ENCODE measurements at places on chromosomes 6 and 20.

DNA sequence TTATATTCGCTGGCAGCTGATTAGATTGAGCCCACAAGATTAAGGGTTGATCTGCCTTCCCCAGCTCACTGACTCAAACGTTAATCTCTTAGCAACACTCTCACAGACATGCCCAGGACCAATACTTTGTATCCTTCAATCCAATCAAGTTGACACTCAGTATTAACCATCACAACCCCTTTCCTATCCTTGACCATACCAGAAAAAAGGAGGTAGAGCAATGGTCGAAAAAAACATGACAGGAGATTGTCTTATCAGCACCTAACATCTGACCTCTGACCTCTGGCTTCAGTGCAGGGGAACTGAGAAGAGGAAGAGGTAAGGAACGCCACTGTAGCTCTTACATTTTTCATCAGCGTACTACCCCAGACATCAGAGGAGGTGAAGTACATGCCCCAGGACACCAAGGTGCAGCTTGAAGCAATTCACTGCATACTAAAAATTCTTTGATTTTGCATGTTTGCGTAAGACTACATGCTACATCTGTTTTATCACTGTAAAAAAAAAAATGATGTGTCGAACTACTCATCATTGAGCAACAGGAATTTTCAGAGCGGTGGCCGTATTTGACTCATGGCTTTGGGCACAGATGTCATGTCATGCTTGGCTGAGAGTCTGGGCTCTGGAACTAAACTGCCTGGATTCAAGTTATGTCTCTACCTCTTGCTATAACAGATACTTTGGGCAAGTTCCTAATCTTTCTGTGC is 188.0 kb upstream of the TAB2 start:
- no peak for DNase-seq

DNA sequence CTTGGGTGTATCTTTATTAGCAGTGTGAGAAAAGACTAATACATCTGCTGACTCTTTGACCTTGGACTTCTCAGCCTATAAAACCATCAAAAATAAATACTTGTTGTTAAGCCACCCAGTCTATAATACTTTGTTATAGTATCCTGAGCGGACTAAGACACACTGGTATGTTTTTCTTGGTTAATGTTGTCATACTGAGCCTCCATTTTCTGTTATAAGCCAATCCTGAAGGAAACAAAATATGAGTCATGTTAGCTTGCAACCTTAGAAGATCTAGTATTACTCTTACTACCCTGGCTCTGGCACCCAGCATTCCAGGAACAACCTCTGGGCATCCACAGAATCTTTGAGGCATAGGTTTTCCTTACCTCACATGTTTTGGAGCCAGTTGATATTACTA is 307.2 kb downstream of the FRK start:
- DNase-seq: no peak

- no peak for DNase-seq
Measured at GRCh38 chr6:46104209-46104608, 25.6 kb upstream of the ENPP4 start.

DNA sequence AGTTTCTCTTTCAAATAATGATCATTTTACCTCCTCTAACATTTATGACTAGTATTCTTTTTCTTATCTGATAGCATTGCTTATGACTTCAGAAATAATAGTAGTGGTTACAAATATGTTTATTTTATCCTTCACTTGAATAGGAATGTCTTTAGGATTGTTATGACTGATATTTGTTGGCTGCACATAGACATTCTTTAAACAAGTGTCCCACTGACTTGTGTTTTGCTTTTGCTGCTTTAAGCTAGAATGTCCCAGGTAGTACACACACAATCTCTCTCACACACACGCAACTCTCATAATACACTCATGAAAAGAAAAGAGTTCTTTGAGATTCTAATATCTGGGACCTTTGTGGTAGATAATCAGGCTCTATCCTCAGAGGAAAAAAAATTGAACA is 21.6 kb downstream of the KIAA1586 start:
- DNase-seq: no peak

DNA sequence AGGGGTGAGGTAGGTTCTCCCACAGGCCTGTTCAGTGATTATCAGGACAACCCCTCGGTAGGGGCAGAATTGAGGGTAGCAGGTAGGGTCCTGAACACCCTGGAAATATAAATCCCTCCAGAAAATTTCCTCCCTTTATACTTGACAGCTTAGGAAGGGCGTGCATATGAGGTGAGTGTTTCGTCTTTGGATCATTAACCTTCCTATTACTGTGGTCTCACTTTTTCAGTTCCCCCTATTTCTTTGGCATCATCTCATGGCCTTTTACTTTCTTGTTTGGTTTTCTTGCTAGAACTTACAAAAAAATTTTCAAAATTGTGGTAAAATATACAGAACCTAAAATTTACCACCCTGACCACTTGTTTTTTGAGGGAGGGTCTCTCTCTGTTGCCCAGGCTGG is 18.7 kb upstream of the EPB41L1 start:
- DNase-seq: no peak

- no peak for DNase-seq
Measured at GRCh38 chr20:62346398-62347150, 20.5 kb downstream of the LAMA5 start.

DNA sequence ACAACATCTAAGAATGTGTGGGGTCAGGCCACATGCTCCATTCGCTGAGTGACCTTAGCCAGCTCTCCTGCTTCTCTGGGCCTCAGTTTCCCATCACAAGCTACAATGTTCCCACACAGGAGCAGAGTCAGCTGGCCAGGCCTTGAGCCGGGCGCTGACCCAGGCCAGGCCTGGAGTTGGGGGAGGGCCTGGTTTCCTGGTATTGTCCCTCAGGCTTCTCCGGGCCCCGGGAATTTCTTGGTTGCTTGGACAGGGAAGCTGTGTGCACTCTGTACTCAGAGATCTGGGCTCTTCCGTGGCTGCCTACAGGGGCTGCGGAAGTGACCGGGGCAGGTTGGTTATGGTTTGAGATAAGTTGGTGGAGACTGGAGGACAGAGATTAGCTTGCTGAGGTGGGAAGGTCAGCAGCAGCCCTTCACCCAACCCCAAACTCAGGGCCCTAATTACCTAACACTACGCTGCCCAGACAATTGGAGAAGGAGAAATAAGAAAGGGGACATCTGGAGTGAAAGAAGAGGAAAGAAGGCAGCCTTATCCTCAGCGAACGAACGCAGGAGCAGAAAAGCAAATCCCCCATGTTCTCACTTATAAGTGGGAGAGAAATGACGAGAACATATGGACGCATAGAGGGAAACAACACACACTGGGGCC is 6.2 kb downstream of the TGM2 start:
- DNase-seq: no peak

- no peak for DNase-seq
Measured at GRCh38 chr6:112927641-112928320, 580.7 kb downstream of the RFPL4B start.

- DNase-seq: peak; percentile 31
Measured at GRCh38 chr20:45592574-45593189, 13.6 kb upstream of the WFDC8 start.

GRCh38 chr6:22153384-22154158 is 143.3 kb downstream of the PRL start:
- DNase-seq: no peak

GRCh38 chr6:110137924-110138887 is 41.3 kb downstream of the WASF1 start:
- no peak for DNase-seq

- DNase-seq: no peak
Measured at GRCh38 chr6:30870546-30870945, 13.8 kb upstream of the DDR1 start.

- no peak for DNase-seq
Measured at GRCh38 chr6:27956941-27957340, at the start of gene OR2B6. Gene OR2B6 (plus strand): TSS chr6:27957241. CDS start chr6:27957241, 0 bp downstream.

DNA sequence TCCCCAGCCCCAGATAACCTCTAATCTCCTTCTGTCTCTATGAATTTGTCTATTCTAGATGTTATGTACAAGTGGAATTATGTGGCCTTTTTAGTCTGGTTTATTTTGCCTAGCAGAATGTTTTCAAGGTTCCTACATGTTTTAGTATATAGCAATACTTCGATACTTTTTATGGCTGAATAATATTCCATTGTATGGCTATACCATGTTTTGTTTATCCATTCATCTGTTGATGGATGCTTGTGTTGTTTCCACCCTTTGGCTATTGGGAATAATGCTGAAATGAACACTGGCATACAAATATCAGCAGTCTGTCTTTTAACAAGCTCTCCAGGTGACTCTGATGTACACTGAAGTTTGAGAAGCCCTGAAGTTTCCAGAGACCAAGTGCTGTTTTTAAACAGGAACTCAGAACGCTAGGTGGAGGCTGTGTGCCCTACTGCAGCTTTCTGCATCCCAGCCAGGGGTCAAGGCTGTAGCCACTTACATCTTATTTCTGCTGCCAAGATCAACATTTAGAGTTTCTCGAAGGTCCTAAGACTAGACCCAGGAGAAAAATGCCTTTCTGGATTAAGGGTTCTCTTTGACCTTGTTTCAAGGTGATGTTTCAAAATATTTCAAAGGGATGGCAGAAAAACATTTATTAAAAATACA is 123.0 kb downstream of the SOBP start:
- DNase-seq: no peak
